Smooth muscle cell of the pulmonary artery (primary cell): ENCODE measurements at places on chromosomes 11 and 22. TPM values are rescaled to one million over a fixed set of nuclear protein-coding genes. Genes with fewer than 3 reads are reported as not detected.

MAP6 gene
- 2.4 and 2.8 TPM in 2 replicates for total RNA-seq

VSIG2 gene
- not detected in 2 replicates for total RNA-seq

HBD gene
- 0.33 and 0.36 TPM in 2 replicates for total RNA-seq

FADS3 gene
- total RNA-seq, result 145 and 198 TPM in 2 replicates

SCUBE1 gene
- not detected in 2 replicates for total RNA-seq

SEPTIN3 gene
- 0.07 and 0.30 TPM in 2 replicates for total RNA-seq

LARGE1 gene
- total RNA-seq, result 23.9 and 32.0 TPM in 2 replicates
